Spinal cord (tissue), 10 donors: ENCODE measurements at places on chromosomes 6 and 20. TPM values are rescaled to one million over a fixed set of nuclear protein-coding genes. Genes with fewer than 3 reads are reported as not detected.

DNA sequence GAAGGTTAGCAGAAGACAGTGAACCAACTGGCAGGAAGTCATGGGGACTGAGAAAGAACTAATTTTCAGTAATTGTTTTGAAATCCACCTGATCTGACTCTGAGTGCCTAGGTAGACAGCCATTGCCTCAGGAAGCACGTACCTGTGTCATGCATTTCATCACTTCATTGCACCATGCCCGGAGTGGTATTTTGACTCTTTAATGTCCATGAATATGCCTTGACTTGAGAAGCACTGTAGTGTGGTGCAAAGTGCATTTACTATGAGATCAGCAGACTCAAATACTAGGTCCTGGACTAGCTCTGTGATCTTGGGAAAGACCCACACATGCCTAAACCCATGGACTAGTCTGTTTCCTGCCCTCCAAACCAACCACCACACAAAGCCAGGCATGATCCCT lies 370.9 kb upstream of the MARCKS start:
- no peak for DNase-seq
- H3K36me3 ChIP-seq = no peaks in the 10 kb centered on the region
- no peak overlapping the region for H3K4me3 ChIP-seq
- H3K4me1 ChIP-seq = no peaks in the 10 kb centered on the region
- H3K27ac ChIP-seq = no peak overlapping the region

GRCh38 chr20:47362361-47363219 lies 6.1 kb upstream of the ZMYND8 start:
- H3K36me3 ChIP-seq = no peaks in the 10 kb centered on the region
- H3K27me3 ChIP-seq = no peaks in the 10 kb centered on the region
- H3K27ac ChIP-seq = no peak overlapping the region

- no peak overlapping the region for H3K27ac ChIP-seq
- no peaks in the 10 kb centered on the region for H3K36me3 ChIP-seq
- no peak for DNase-seq
- no peak overlapping the region for H3K4me3 ChIP-seq
- no peaks in the 10 kb centered on the region for H3K4me1 ChIP-seq
- H3K27me3 ChIP-seq = no peaks in the 10 kb centered on the region
These were observed 24.6 kb upstream of the CALHM6 start for GRCh38 chr6:116436586-116436985.

DNA sequence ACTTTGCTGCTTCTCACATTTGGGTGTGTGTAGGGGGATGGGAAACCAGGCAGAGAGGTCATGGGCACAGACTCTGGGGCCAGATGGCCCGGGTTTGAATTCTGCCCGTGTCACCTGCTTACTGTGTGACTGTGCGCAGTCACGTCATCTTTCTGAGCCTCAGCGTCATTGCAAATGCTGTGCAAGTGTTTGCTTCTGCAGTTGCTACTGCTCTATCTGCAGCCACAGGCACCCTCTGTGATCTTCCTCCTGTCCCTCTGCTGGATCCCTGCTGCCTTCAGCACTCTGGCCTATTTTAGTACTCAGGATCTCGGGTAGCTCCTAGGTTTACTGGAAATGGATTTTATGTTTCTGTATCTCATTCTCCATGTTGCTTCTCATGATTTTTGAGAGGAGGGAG lies 40.6 kb upstream of the TULP1 start:
- peaks cover 2% of the 10 kb centered on the region for H3K4me1 ChIP-seq
- H3K4me3 ChIP-seq = no peak overlapping the region
- no peak overlapping the region for H3K27ac ChIP-seq
- H3K27me3 ChIP-seq = no peaks in the 10 kb centered on the region
- no peak for DNase-seq

PCIF1 gene
- total RNA-seq = 13.0 TPM

PHACTR1 gene
- total RNA-seq = 18.1 TPM

PMEPA1 gene
- total RNA-seq = 15.8 TPM

DNA sequence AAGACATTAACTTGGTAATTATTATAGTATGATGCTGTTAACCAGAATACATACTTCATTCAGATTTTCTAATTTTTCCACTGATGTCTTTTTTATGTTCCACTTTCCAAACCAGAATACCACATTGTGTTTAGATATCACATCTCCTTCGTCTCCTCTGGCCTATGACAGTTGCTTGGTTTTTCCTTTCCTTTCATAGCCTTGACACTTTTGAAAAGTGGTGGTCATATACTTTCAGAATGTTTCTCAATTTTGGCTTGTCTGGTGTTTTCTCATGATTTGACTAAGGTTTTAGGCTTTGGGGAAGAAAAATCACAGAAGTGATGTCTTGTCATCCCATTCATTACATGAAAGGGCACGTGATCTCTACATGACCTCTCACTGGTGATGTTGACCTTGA lies 24.3 kb upstream of the RIMS4 start:
- no peak overlapping the region for H3K4me3 ChIP-seq
- peaks cover 3% of the 10 kb centered on the region for H3K4me1 ChIP-seq
- H3K36me3 ChIP-seq = no peaks in the 10 kb centered on the region
- H3K27ac ChIP-seq = no peak overlapping the region
- no peaks in the 10 kb centered on the region for H3K27me3 ChIP-seq

- no peak overlapping the region for H3K4me3 ChIP-seq
- no peak for DNase-seq
- no peaks in the 10 kb centered on the region for H3K27me3 ChIP-seq
- H3K4me1 ChIP-seq = no peaks in the 10 kb centered on the region
These were observed 33.5 kb downstream of the RNF217 start for GRCh38 chr6:124995645-124996325.

SPAG4 gene
- 15.2 TPM for total RNA-seq

ENPP5 gene
- 14.2 TPM for total RNA-seq

- no peaks in the 10 kb centered on the region for H3K36me3 ChIP-seq
- H3K27ac ChIP-seq = no peak overlapping the region
- no peaks in the 10 kb centered on the region for H3K27me3 ChIP-seq
- H3K4me3 ChIP-seq = no peak overlapping the region
These were observed 13.0 kb downstream of the DYNLT2 start for GRCh38 chr6:169738204-169738975.

FOXQ1 gene
- 3.4 TPM for total RNA-seq

DNA sequence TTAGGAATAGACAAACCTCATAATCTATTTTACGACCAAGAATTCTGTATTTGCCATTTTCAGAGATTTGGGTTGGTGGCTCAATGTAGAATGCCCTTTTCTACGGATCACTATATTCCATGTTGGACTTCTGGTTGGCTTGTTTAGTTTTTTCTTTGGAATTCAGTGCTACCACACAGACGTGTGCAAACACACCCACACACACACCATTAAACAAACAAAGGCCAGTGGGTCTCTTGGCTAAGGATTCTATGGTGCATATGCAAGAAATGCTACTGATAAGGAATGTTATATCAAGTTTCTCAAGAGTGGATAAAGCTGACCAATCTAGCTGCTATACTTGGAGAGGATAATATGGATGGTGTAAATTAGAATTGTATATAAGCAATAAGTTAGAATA lies 8.0 kb downstream of the ABT1 start:
- no peaks in the 10 kb centered on the region for H3K36me3 ChIP-seq
- DNase-seq = no peak
- no peaks in the 10 kb centered on the region for H3K27me3 ChIP-seq
- no peaks in the 10 kb centered on the region for H3K4me1 ChIP-seq

- no peak overlapping the region for H3K27ac ChIP-seq
- no peak overlapping the region for H3K4me3 ChIP-seq
- H3K36me3 ChIP-seq = peaks cover 9% of the 10 kb centered on the region
These were observed 37.7 kb upstream of the RAB22A start for GRCh38 chr20:58271606-58272351.

GRCh38 chr6:20705741-20706140 lies 171.5 kb downstream of the CDKAL1 start:
- H3K36me3 ChIP-seq = no peaks in the 10 kb centered on the region
- no peak for DNase-seq
- no peaks in the 10 kb centered on the region for H3K4me1 ChIP-seq
- H3K4me3 ChIP-seq = no peak overlapping the region

HLA-DRA gene
- 90.1 TPM for total RNA-seq

DNA sequence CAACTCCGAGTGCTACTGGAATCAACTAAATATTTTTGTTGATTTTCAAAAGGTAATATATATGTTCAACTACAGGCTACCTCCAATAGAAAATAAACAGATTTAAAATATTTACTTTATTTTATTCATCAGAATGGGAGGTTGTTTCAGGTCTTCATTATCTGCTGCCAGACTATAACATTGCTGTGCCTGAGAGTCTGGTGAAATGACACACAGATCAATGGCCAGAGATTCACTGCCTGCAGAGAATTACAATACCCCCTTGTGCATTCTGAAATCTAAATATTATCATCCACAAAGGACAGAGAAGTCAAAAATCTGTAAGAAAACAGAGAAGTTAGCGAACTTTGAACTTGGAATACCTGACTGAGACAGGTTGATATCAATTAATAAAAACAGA lies 667.8 kb upstream of the GJE1 start:
- no peak overlapping the region for H3K4me3 ChIP-seq
- H3K27ac ChIP-seq = no peak overlapping the region
- H3K36me3 ChIP-seq = no peaks in the 10 kb centered on the region
- no peaks in the 10 kb centered on the region for H3K4me1 ChIP-seq
- H3K27me3 ChIP-seq = no peaks in the 10 kb centered on the region
- peak; percentile 12 for DNase-seq

- H3K36me3 ChIP-seq = no peaks in the 10 kb centered on the region
- H3K27me3 ChIP-seq = no peaks in the 10 kb centered on the region
- no peak for DNase-seq
- H3K4me1 ChIP-seq = peaks cover 7% of the 10 kb centered on the region
These were observed 4.0 kb downstream of the MYLIP start for GRCh38 chr6:16132909-16133308.

TTK gene
- 11.4 TPM for total RNA-seq

DNA sequence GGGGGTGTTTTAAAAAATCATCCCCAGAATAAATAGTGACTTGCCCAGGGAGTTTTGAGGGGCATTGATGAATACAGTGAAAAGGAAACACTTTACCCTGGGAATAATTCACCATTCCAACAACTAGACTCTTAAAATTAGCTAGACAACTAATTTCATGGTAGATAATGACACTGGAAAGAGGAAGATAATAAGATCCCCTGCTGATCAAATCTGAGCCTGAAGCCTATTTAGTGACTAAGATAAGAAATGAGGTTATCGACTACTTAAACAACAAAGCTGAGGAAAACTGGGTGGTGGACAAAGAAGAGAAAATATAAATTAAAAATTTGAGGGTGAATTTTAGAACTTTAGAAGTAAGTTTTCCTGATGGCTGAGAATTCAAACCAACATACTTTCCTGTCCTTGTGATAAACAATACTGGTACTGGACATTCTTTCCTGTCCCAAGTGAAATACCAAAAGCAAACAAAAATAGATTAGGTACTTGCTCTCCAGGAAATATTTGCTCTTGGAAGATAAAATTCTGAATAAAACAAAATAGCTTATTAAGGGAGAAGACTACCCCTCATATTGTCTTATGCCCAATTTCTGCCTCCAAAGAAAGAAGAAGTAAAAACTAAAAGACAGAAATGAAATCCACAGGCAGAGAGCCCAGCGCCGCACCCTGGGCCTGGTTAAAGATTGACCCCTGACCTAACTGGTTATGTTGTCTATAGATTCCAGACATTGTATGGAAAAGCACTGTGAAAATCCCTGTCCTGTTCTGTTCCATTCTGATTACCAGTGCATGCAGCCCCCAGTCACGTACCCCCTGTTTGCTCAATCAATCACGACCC lies 64.0 kb upstream of the ADGRF4 start:
- no peak overlapping the region for H3K27ac ChIP-seq
- H3K27me3 ChIP-seq = no peaks in the 10 kb centered on the region
- no peaks in the 10 kb centered on the region for H3K36me3 ChIP-seq
- H3K4me1 ChIP-seq = no peaks in the 10 kb centered on the region
- no peak overlapping the region for H3K4me3 ChIP-seq

CITED2 gene
- 152 TPM for total RNA-seq

- no peak for DNase-seq
- H3K27me3 ChIP-seq = no peaks in the 10 kb centered on the region
- no peaks in the 10 kb centered on the region for H3K36me3 ChIP-seq
- no peak overlapping the region for H3K4me3 ChIP-seq
- no peaks in the 10 kb centered on the region for H3K4me1 ChIP-seq
These were observed 979.1 kb upstream of the FLRT3 start for GRCh38 chr20:15316556-15316955.

SCAND1 gene
- total RNA-seq = 60.4 TPM

- no peak overlapping the region for H3K4me3 ChIP-seq
- peaks cover 2% of the 10 kb centered on the region for H3K4me1 ChIP-seq
- no peak overlapping the region for H3K27ac ChIP-seq
- H3K27me3 ChIP-seq = no peaks in the 10 kb centered on the region
- no peaks in the 10 kb centered on the region for H3K36me3 ChIP-seq
- no peak for DNase-seq
These were observed 67.1 kb upstream of the DUSP22 start for GRCh38 chr6:225121-225721.

- no peaks in the 10 kb centered on the region for H3K4me1 ChIP-seq
- H3K27me3 ChIP-seq = no peaks in the 10 kb centered on the region
- H3K36me3 ChIP-seq = peaks cover 11% of the 10 kb centered on the region
- no peak overlapping the region for H3K4me3 ChIP-seq
- DNase-seq = no peak
- H3K27ac ChIP-seq = no peak overlapping the region
These were observed 11.4 kb upstream of the TSPYL4 start for GRCh38 chr6:116265041-116265829.

DNA sequence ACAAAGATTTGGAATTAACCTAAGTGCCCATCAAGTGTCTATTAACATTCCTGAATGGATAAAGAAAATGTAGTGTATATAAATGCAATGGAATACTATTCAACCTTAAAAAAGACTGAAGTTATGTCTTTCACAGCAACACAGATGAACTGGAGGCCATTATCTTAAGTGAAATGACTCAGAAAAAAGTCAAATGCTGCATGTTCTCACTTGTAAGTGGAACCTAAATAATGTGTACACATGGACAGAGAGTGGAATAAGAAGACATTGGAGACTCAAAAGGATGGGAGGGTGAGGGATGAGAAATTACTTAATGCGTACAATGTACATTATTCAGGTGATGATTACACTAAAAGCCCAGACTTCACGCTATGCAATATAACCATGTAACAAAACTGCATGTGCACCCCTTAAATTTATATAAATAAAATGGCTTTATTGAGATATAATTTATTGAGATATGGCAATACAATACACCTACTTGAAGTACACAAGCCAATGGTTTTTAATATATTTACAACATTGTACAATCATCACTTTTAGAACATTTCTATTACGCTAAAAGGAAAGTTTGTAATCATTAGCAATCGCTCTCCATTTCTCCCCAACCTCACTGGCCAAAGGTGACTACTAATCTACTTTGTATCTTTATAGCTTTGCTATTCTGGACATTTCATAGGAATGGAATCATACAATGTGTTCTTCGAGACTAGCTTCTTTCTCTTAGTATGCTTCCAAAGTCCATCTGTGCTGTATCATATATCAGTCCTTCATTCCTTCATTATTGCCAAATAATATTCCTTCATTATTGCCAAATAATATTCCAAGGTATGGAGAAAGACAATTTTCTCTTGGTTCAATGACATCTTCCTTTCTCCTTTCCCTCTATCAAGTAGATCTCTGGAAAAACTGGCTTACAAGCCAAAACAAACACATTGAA lies 5.8 kb downstream of the STX7 start:
- H3K36me3 ChIP-seq = no peaks in the 10 kb centered on the region
- H3K27ac ChIP-seq = no peak overlapping the region
- peaks cover 3% of the 10 kb centered on the region for H3K4me1 ChIP-seq
- DNase-seq = no peak
